EL (cell line): ENCODE measurements at places on chromosomes 6 and 20.

DNA sequence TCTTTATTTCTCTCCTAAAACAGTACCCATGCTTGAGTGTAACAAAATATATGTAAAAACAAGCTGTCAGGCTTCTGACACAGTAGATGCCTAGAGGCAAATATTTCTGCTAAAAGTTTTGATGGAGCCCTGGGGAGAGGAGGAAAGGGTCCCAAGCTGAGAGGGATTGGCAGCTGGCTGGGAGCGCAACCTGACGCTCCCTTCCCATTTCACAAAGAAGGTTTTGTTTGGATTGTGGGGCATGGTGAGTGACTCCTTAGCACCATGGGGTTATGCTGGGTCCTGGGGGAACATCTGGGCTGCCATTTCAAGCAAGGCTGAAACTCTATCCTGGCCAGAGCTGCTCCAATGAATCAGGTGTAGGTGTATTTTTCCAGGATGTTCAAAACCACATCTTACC is 720.5 kb downstream of the MAFB start:
- DNase-seq, result no peak

- peak; percentile 52 for DNase-seq
These were observed 125.4 kb upstream of the SAMD5 start for GRCh38 chr6:147382945-147383554.

- DNase-seq, result no peak
These were observed 185.3 kb upstream of the AGPAT4 start for GRCh38 chr6:161459008-161459615.

DNA sequence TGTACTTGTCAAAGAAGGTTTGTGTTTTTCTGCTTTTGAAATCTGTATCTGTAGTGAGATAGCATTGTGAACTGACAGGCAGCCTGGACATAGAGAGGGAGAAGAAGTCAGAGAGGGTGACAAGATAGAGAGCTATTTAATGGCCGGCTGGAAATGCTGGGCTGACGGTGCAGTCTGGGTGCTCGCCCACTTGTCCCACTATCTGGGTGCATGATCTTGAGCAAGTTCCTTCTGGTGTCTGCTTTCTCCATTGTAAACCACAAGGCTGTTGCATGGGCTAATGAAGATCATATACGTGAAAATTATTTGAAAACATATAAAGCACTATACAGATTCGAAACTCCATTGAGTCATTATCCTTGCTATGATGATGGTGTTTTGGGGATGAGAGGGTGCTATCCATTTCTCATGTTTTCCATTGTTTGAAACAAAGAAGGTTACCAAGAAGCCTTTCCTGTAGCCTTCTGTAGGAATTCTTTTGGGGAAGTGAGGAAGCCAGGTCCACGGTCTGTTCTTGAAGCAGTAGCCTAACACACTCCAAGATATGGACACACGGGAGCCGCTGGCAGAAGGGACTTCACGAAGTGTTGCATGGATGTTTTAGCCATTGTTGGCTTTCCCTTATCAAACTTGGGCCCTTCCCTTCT is 18.4 kb downstream of the CD83 start:
- no peak for DNase-seq

GRCh38 chr6:4853782-4854511 is 77.7 kb downstream of the CDYL start:
- no peak for DNase-seq

- DNase-seq, result no peak
These were observed 125.7 kb downstream of the SLC23A2 start for GRCh38 chr20:4875578-4876067.

DNA sequence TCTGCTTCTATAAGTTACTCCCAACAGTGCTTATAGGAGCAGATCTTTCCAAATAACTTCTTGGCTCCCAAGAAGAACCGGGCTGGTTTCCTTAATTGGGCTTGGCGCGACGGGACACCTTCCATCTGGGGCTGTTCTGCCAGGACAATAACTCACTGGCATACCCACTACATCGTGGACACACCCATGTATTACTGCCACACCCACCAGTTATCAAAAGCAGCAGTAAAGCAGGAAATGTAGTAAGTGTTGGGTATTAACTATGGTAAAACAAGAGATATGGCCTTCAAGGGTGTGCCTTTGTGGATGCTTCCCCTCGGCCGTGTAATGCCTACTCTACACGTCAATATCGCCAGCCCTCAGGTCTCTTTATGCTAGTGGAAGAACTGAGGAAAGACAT is 24.7 kb downstream of the CNKSR3 start:
- DNase-seq, result no peak

GRCh38 chr6:31352683-31353383 is 4.1 kb downstream of the HLA-B start:
- DNase-seq, result no peak

DNA sequence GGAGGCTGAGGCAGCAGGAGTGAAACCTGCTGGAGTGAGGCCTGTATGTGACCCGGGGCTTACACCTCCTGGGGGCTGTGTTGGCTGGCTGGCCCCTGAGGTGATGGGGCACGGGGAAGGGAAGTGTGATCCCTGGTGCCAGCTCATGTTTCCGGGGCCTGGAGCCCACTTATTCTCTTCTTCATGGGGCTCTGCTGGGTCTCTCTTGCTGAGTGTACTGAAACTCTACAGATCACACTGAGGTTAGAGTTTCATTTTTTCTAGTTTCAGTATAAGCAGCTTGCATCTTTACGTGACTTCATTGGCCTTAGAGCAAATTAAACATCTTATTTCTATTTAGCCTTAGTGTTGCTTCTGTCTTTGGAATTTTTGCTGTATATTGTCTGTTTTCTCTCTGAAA is 96.2 kb downstream of the ANKS1A start:
- DNase-seq, result no peak

- no peak for DNase-seq
These were observed 45.6 kb downstream of the PYGB start for GRCh38 chr20:25293507-25293906.

DNA sequence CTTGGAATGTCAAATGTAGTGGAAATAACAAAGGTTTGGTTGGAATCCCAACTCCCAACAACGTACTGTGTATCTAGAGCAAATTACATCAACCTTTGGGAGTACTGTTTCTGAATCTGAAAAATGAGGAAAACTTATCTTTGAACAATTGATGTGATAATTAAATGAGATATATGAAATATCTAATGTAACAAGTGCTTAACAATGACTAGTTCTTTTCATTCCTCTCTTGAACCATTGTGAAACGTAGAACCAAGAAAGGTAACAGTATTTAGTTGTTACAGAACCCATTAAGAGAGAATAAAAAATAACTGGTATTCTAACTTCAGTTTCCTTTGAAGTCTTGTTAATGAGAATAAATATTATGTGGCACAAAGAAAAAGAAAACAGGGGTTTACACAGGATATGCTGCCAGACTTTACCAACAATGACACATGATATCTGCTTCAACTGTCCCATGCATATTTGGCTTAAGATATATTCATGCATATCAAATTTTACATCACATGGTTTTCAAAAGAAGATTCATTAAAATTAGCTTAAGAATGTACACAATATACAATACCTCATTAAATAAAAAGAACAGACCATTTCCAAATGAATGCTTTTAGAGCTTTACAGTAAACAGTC is 111.8 kb downstream of the ATG5 start:
- DNase-seq, result no peak

DNA sequence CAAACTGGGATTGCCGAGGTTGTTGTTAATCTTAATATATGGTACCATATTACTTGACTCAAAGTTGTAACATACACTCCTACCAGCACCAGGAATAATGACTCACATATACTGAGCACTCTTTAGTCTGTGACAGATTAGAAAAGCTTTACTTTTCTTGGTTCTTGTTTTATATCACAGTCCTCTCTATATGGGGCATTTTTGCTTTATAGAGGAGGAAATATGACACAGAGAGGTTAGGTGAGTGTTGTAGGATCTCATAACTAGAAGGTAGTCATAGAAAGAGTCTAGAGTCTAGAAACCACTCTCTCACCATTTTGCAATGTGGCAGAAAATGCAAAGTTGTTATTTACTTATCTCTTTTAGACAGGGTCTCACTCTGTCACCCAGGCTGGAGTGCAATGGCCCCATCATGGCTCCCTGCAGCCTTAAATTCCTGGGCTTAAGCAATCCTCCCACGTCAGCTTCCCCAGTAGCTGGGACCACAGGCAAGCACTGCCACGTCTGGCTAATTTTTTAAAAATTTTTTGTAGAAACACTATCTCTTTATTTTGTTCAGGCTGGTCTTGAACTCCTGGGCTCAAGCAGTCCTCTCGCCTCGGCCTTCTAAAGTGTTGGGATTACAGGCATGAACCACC is 13.4 kb downstream of the TRIM38 start:
- no peak for DNase-seq

- DNase-seq, result no peak
These were observed 18.0 kb downstream of the DYNLT1 start for GRCh38 chr6:158626360-158627167.

- DNase-seq, result no peak
These were observed 151.1 kb downstream of the TRIM27 start for GRCh38 chr6:28772480-28773381.

GRCh38 chr20:35939264-35939663 is 15.0 kb downstream of the SCAND1 start:
- DNase-seq, result no peak

- no peak for DNase-seq
These were observed 69.5 kb upstream of the FABP7 start for GRCh38 chr6:122709922-122710512.

DNA sequence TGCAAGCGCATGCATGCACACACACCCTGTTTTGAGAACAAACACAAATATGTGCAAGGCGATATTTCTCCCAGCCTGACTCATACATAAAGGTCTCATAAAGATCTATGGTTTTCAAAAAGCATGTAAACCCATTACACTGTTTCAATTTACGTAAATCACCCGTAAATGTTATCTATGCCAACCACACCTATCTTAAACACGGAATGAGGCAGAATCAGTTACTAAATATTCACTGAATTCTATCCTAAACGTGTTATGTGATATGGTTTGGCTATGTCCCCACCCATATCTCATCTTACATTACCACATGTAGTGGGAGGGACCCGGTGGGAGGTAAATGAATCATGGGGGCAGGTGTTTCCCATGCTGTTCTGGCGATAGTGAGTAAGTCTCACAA is 621.6 kb downstream of the KIF16B start:
- no peak for DNase-seq
